ENCODE measurements at places on chromosomes 13 and 19.

DNA sequence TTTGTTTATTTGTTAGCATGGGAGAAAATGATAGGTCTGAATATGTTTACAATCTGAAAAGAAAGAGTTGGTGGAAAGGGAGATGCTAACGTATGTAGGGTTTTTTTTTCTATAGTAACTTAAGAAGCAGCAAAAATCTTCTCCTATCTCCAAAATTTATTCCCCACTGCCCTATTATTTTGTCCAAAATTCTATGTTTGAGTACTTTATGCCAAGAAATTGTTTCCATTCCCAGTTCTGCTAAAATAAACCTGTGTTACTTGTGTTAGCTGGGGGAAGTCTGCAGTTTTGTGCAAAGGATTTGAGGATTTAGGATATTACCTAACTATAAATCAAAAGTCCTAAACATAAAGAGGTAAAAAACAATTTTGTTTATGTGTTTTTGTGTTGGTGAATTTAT, 2770.4 kb upstream of the PCDH20 start:
- no peak for DNase-seq

DNA sequence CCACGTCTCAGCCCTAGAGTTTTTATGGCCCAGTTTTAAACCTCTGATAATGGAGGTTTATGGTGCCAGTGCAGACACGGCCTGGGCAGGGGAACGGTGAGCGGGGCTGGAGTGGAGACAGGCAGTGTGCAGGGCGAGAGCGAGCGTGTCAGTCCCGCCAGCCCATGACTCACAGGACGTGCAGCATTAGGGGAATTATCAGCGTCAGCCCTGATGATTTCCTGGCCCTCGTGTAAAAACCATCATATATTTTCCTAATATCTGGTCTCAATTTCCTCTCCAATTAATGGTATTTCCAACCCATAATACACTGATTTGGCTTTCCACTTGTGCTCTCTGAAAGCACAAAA, 104.6 kb upstream of the VSTM2B start:
- DNase-seq, result no peak

DNA sequence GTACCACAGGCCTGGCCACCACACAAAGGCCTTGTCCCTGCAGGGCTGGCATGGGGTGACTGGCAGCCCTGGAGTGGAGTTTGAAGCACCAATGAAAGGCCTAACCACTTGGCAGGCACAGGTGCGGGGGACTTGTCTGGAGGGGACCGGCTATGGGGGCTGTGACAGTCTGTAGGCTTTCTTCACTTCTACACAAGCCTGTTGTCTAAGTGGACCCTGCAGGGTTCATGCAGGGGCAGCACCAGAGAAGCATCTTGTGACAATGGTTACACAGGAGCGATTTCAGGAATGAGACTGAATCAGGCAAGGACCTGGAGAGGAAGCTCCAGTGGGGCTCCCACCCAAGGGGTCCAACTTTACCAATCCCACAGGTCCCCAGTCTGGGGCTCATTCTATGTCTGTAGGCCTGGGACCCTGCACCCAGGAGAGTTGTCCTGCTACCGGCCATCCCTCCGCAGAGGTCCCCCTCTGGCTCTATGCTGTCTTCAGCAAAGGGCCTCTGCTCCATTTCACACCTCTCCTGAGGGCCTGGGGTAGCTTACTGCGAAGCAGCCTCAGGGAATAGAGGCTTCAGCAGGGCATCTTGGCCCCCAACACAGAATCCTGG, 2.3 kb upstream of the ZNF837 start:
- no peak for DNase-seq

- DNase-seq, result no peak
These were observed 136.3 kb downstream of the SPRY2 start for GRCh38 chr13:80204642-80205041.

GRCh38 chr13:32642858-32643257, 56.6 kb downstream of the PDS5B start:
- no peak for DNase-seq

- no peak for DNase-seq
These were observed 39.4 kb upstream of the KATNAL1 start for GRCh38 chr13:30346789-30347167.

Data from T47D (cell line).